NCI-H446 (cell line): ENCODE measurements at places on chromosomes 11 and 22.
A peak's percentile ranks its signal among the peaks of the same experiment; 100 is the strongest.

GRCh38 chr11:95536047-95536690 is 253.4 kb downstream of the FAM76B start:
- DNase-seq: no peak

DNA sequence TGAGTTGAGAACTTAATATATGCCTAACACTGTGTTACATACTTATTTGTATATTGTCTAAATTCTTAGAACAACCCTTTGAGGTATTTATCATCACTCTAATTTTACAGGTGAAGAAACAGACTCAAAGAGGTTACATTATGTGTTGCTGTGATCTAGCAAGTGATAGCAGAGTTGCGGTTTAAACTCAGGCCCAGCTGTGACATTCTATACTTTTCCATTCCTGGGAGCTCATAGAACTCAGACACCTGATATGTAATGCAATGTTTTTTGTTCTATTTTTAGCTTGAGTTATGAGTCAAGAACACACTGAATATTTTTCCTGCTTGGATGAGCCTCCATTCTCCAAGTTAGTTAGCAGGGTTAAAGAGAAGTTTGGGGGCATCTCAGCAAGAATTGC is 449.7 kb upstream of the DDI1 start:
- no peak for DNase-seq

GRCh38 chr11:707817-708420 is 1.9 kb downstream of the EPS8L2 start:
- DNase-seq: no peak

DNA sequence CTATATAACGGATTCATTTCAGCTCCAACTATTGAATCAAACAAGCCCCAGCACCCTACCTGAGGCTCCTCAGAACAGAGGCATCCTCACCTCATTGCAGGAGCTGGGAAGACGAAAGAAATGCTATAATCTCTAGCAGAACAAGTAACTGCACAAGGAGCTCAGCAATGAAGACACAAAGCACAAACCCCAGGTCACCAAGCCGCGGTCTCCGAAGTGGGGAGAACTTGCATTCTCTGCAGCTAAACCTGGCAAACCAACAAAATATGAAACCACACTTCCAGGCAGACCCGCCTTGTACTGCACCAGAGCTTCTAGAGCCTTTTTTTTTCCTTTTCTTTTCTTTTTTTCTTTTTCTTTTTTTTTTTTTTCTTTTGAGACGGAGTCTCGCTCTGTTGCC is 21.8 kb upstream of the CD5 start:
- no peak for DNase-seq

DNA sequence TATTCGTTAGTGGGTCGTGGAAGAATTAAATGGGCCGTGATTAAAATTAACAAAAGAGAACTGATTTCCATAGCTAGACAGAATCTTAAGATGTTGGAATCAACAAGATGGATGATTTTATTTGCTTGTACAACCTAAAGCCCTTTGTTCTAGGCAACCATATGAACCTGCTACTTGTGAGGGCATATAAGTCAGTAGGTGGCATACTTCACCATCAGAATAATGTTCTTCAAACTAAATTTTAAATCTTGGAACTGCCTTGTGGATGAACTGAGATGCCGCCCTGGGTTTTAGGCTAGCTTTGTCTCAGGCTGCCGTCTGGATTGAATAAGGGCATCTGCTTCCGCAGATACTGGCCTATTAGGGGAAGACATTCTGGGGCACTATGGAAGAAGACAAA is 40.9 kb downstream of the CSRP3 start:
- no peak for DNase-seq

- peak; percentile 88 for DNase-seq
Measured at GRCh38 chr11:95849087-95849825, 59.0 kb downstream of the CEP57 start.

GRCh38 chr11:103995896-103996295 is 40.5 kb upstream of the DDI1 start:
- no peak for DNase-seq

DNA sequence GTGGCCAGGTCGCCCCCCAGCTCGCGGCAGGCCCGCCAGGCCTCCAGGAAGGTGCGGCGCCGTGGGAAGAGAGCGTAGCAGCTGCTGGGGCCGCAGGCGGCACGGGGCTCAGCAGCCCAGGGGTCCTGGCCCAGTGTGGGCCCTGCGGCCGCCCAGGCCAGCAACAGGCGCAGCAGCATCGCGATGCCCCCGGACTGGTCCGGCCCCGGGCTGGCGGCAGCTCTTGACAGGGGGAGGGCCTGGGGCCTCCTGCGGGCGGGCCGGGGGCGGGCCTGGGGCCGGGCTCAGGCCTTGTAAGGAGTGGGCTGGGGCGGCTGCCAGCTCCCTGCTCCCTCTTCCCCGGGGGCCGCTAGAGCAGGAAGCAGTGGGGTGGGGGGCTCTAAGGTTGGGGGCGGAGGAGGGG is at the start of gene CD248:
Gene CD248 (minus strand): TSS at position 196 of the 403 bp plus-strand sequence. CDS start 17 bp downstream, at position 179.
- no peak for DNase-seq

DNA sequence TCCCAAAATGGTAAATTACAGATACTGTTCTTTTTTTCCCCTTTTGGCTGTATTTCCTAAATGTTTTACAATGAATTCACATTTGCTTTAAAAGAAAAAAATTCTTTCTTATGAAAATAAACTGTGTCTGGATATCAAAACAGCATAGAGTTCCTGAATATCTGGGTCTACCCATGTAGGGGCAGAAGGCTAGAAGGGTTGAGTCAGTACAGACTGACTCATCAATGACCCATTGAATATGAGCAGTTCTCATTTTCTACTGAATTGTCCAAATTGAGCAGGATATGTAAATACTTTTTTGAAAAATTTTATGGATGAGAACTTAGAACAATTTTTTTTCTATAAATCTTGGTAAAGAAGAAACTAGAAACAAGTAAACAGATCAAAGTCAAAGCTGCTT is 16.3 kb upstream of the C11orf87 start:
- no peak for DNase-seq
